ENCODE measurements at places on chromosomes 13 and 19.

- no peak for DNase-seq
Measured at GRCh38 chr13:106373304-106373988, 162.0 kb downstream of the EFNB2 start.

DNA sequence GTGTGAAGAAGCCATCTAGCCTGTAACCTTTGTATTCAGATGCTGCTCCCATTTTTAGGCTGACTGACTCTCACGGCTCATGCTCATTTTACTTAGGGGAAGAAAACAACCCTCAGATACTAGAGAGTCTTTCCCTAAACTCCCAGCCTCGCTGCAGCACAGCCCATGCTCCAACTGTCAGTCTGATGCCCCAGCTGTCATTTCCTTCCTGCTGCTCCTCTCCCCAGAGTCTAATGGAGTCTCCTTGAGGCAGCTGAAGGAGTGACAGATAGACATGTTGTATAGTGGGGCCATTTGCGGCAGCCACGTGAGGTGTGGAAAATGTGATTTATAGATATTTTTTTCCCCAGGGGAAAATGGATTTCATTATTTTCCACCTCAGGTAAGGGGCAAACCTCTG lies 59.2 kb upstream of the OLFM4 start:
- no peak for DNase-seq

- DNase-seq: no peak
Measured at GRCh38 chr13:97276862-97277269, 54.7 kb downstream of the MBNL2 start.

- no peak for DNase-seq
Measured at GRCh38 chr13:35891507-35892441, 239.4 kb downstream of the DCLK1 start.

DNA sequence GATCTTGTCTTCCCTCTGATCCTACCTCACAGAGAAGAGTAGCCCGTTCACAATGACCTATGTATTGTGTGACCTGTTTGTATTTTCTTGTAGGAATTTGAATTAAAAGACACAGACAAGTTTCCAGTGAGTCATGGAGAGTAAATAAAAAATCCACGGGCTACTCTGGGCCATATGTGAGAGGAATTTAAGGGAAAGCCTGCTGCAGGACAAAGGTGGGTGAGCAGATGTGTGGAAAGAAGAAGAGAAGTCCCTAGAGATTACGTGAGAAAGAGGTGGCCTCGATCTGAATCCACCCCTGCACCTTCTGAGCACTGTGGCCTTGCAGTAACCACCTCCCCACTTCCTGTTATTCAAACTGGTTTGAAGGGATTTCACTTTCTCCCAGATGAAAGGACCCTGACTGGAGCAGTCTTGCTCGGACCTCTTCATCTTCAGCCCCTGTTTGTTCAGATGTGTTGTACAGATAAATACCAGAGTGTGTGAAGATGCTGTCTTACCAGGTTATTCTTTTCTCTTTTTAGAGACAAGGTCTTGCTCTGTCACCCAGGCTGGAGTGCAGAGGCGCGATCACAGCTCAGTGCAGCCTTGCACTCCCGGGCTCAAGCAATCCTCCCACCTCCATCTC lies 205.4 kb downstream of the PDS5B start:
- DNase-seq: no peak

GRCh38 chr19:35044317-35045117 lies 3.0 kb downstream of the HPN start:
- no peak for DNase-seq

- DNase-seq: no peak
Measured at GRCh38 chr13:75960538-75960994, 324.4 kb downstream of the LMO7 start.

- no peak for DNase-seq
Measured at GRCh38 chr13:46961719-46962118, 64.9 kb upstream of the HTR2A start.

- no peak for DNase-seq
Measured at GRCh38 chr13:41463838-41464602, 6.7 kb downstream of the RGCC start.

DNA sequence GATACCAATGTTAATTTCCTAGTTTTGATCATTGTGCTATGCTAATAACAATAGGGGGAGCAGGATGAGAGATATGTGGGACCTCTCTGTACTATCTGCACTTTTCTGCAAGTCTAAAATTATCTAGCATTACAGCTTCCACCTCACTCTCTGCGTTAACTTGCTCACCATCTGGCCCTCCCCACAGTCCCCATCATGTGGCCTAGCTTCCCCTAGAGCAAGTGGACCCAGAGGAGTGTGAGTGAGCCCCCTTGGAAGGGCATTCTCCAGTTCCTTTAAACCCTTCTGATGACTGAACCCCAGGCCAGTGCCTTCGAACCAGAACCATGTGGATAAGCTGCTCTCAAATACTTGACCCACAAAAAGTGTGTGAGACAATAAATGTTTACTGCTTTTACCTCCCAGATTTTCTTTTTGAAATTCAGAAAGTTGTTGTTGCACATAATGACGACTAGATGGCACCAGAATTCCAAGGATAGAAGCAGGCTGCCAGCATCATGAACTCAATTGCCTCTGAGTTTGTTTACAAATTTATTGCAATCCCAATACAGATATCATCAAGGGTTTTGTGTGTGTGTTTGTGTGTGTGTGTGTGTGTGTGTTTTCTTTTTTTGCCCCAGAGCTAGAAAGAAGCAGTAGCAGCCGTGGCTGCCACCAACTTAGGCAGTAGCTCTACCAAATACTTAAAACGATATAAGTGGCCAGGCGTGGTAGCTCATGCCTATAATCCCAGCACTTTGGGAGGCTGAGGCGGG lies 49.0 kb upstream of the ZNF780A start:
- DNase-seq: peak; percentile 27

DNA sequence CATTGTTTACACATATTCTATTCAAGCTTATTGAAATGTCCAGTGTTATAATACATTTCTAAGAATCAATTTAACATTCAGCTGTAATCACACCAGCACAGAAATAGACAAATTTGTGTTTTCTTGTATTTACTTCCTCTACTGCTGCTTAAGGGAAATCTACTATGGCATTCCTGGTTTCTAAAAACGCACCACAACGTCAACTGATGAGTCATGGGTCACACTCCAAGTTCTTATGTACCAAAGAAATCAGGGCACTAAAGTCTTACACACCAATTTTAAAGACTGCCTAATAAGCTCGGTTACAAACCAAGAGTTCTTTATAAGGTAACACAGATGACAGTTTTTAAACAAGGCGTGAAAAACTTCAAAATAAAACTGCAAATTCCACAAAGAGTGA lies 13.2 kb downstream of the LNX2 start:
- DNase-seq: no peak

DNA sequence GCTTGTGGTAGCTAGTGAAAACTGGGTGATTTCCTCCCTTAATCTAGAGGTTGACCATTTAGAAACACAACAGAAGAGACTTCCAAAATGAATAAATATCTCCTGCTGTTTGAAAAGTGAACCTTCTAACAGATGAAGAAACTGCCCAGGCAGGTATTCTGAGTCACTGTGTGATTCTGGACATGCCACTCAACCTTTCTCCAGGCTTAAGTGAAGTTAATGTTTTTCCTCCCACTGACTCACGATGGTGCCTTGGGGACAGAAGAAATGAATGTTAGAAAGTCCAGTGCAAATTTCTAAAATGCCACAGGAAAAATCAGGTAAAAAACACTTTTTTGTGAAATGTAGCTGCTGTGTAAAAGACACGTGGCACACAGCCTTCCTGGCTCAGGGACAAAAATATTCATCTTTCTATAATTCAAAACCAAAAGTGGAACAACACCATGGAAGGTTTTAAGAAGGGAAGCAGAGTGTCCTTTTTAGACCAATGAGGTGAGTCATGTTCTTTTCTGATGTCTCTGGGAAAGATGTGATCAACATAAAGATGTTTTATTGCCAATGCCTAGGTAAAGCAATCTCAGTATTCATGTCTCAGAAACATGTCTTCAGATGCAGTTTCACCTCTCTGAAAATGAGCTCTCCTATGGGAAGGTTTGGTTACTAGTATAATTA lies 9.1 kb downstream of the UBE2L5 start:
- DNase-seq: no peak

DNA sequence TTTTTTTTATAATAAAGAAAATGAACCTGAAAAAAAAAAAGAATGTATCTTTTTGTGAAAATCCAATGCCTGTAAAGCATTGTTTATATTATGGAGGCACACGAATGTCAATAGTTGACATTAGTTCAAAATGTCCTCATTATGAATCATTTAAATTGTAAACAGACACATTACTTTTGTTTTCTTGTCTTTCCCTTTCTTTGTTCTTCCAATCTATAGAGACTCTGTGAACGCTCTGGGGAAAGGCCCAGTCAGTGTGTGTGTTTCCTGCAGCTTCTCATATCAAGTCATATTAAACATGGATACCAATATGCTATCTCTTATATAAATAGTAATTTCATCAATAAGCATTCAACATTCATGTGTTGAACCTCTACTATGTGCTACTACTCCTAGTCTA lies 193.1 kb downstream of the KCTD12 start:
- no peak for DNase-seq

GRCh38 chr19:45597425-45598111 lies 4.4 kb downstream of the GPR4 start:
- no peak for DNase-seq

DNA sequence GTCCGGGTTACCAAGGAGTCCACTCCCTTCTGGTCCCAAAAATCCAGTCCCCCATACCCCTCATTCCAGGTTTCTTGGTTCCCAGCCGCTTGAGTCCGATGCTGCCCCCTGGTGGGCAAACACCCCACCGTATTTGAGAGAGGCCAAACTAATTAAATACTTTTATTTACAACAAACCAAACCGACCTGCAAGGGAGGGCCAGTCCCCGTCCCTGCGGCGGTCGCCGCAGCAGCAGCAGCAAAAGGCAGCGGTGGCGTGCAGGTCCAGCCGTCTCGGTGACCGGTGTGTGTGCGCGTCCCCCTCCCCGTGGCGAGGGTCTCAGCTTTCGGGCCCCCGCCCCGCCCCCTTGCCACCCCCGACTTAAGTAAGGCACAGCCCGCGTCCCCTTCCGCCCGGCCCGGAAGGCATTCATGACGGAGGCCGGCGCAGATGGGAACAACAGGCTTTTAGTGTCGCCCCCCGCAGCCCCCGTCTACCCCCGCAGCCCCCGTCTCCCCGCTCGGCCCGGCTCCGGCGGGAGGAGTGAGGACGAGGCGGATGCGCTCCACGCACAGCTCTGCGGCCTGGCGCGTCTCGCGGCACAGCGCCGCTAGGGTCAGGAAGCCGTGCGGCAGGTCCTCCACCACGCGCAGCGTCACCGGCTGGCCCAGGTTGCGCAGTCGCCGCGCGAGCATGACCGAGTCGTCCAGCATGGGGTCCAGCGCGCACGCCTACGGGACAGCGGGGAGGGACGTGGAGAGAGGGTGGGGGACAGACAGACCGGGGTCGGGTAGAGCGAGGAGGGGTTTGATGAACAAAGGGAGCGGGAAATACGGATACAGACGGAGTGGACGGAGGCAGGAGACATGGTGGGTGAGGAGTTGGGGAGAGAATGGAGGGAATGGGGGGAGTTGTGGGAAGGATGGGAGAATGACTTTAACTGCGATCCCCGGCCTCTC lies 11.5 kb upstream of the CNFN start:
- DNase-seq: peak; percentile 83

GRCh38 chr19:56119582-56119978 lies 1.5 kb downstream of the ZNF787 start:
- DNase-seq: no peak

DNA sequence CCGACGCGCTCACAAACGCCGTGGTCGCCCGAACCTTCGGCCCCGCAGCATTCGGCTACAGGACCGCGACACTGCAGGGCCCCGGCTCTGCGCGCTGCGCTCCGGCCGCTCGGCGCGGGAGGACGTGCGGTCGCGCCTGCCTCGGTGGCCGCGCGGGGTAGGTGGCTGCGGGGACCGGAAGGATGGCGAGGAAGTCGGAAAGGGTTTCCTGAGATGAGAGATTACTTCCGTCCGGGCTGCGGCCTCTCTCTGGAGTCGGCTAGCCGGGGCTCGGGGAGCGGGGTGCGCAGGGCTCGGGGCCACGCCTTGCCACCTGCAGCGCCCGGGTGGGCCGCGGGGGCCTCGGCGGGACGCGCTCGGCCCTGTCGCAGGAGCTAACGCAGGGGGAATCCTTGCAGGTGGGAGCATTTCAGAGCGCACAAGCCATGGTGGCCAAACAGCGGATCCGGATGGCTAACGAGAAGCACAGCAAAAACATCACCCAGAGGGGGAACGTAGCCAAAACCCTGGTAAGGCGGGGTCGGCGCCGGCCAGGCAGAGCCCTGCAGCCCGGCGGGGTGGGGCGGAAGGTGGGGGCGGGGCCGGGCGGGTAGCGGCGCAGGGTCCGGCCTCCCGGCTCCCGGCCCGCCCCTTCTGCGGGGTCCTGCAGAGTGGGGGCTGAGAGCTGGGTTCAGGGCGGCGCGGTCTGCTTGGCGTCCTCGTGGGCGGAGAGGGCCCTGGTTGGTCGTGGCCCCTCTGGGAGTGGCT lies at the start of gene SERP2:
SERP2 (plus strand) TSS at position 224 of the 747 bp plus-strand sequence; CDS start at position 426, 202 bp downstream.
- DNase-seq: peak; percentile 52

DNA sequence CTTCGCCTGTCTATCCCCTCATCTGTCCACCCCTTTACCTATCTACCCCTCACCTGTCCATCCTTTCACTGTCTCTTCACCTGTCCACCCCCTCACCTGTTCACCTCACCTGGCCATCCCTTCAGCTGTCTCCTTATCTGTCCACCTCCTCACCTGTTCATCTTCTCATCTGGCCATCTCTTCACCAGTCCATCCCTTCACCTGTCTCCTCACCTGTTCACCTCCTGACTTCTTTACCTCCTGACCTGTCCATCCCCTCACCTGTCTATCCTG lies 13.2 kb upstream of the KANK2 start:
- DNase-seq: no peak

GRCh38 chr13:100563779-100564178 lies 24.8 kb downstream of the GGACT start:
- no peak for DNase-seq

GRCh38 chr19:17107546-17108452 lies 32.2 kb downstream of the MYO9B start:
- peak; percentile 54 for DNase-seq

GRCh38 chr19:35562336-35562735 lies 1.1 kb downstream of the ATP4A start:
- no peak for DNase-seq

DNA sequence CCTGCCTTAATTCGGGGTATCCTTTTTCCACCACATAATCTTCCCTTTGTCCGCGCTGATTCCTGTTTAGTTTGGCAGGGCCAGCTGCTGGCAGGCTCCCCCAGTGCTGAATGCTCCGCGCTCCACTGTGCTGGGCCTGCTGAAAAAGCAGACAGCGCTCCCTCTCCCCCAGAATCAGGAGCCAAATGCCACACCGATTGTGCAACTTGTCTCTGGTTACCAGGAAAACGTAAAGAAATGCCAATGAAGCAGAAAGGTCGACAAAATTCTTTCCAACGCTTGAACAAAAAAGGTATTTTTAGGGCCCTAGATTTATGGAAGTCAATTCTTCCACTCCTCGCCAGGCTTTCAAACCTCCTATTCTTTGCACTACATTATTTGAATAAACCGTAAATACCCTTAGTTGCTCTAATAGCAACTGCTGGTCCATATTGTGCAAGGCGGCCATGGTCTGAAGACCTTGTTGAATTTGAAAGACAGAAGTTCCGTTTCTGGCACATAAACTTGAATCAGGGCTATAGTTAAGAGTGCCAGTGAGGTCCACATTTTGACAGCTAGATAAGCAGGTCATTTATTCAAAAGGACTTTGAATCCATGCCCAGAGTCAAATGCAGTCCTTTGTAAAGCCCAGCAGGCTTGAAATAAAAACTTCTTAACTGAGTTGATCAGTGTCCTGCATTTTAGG lies 206.7 kb upstream of the RFC3 start:
- peak; percentile 62 for DNase-seq
